ENCODE measurements at places on chromosomes 6 and 20.

DNA sequence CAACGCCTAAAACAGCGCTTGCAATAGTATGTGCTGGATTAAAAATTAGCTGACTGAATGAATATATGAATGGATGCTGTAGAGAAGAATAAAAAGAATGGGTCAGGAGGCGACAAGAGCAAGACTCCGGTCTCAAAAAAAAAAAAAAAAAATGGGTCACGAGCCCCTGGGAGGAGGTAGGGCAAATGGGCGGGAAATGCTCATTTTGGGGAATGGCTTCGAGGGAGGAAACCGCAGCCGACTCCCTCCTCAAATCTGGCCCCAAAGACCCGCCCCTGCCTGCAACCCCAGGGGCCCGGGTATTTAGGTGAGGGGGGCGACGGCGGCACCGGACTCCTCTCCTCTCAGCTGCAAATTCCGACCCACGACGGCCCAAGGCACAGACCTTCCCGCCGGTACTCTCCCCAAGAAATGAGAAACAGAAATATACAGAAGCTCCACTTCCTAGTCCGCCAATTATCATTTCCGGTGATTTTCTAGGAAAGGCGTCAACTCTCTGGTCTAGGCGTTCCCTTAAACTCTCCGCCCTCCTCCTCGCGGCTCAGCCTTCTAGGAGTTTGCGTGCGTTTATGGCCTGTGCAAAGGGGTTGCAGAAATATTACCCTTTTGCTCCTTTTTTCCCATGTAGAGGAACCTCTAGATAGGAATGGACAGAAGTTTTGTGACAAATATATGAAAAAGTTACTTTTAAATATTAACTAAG, at the start of gene ZNF311:
TSS of gene ZNF311 (minus strand) at position 133 of the 703 bp plus-strand sequence. CDS start 1,361 bp downstream, outside the sequence.
- H3K36me3 ChIP-seq: no peaks in the 10 kb centered on the region
- H3K4me1 ChIP-seq: no peaks in the 10 kb centered on the region

GRCh38 chr20:48275286-48276020, 490.2 kb upstream of the SULF2 start:
- no peak for DNase-seq
- H3K27ac ChIP-seq: no peak overlapping the region
- H3K27me3 ChIP-seq: peaks cover 11% of the 10 kb centered on the region

DNA sequence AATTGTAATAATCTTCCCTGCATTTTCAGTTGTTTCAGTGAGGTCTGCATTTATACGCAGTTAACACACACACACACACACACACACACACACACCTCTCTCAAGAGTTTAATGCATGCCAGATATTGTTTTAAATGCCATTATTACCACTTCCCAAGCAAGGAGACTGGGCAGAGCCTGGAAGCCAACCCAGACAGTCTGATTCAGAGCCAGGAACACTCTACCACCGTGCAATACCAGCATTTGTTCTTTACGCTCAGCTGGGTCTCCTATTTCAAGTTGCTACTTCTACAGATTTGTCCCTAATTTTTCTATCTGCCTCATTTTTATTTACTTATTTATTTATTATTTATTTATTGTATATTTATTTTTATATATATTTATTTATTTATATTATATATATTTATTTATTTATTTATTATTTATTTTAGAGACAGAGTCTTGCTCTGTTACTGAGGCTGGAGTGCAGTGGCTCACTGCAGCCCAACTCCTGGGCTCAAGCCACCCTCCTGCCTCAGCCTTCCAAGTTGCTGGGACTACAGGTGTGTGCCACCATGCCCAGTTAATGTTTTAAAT, 68.4 kb downstream of the PCSK2 start:
- H3K36me3 ChIP-seq: no peaks in the 10 kb centered on the region
- no peak for DNase-seq
- H3K27ac ChIP-seq: no peak overlapping the region
- no peaks in the 10 kb centered on the region for H3K27me3 ChIP-seq
- H3K4me1 ChIP-seq: no peaks in the 10 kb centered on the region
- no peak overlapping the region for H3K4me3 ChIP-seq

DNA sequence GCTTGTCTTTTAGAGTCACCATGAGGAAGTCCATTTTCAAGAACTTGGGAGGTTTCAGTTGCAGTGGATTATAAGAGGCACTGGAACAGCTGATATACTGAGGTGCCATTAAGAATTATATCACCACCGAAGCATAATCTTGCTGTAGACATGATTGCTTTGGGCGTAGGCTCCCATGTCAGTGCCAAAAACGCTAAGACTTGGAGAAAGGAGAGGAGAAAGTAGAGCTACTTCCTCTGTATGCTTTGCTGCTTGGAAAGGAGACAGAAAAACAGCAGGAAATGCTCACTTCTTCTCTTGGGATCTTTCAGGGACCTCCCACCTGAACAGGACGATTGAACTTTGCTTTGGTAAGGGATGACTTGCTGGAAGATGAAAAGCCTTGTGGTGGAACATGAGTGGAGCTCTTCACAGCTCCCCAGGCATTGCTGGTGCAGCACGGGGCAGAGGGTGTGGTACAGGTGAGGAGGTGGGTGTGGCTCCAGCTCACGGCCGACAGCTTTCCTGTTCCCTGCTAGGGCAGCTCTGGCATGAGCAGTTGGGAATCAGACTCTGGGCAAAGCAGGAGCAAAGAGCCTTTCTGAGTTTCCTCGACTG, 190.4 kb upstream of the JAG1 start:
- H3K27ac ChIP-seq: peak overlapping the region; percentile 51
- H3K27me3 ChIP-seq: no peaks in the 10 kb centered on the region
- H3K36me3 ChIP-seq: no peaks in the 10 kb centered on the region
- no peak overlapping the region for H3K4me3 ChIP-seq
- DNase-seq: no peak
- H3K4me1 ChIP-seq: peaks cover 13% of the 10 kb centered on the region
